ENCODE measurements at places on chromosomes 5 and 9.

GRCh38 chr9:79240774-79241173 is 331.0 kb upstream of the TLE4 start:
- no peak for DNase-seq

GRCh38 chr5:141821430-141821925 is 56.7 kb downstream of the PCDH1 start:
- DNase-seq = no peak

GRCh38 chr5:61813361-61813760 is 481.3 kb downstream of the ZSWIM6 start:
- no peak for DNase-seq

GRCh38 chr9:16058131-16058549 is 505.3 kb downstream of the CCDC171 start:
- no peak for DNase-seq

DNA sequence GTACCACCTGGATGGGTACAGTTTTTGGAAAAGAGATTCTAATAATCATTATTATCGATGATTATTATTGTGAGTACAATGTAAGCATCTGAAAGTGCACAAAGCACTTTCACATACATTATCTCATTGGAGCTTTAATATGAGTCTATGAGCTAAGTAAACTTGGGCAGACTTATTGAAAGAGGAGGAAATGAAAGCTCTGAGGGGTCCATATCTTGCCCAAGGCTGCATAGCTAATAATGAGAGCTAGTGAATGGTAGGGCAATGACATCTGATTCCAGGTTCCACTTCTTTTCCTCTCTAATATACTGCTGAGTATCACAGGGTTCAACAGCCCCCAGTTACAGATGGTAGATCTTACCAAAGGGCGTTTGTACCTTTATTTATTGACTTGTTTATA is 26.1 kb downstream of the TIMD4 start:
- no peak for DNase-seq

DNA sequence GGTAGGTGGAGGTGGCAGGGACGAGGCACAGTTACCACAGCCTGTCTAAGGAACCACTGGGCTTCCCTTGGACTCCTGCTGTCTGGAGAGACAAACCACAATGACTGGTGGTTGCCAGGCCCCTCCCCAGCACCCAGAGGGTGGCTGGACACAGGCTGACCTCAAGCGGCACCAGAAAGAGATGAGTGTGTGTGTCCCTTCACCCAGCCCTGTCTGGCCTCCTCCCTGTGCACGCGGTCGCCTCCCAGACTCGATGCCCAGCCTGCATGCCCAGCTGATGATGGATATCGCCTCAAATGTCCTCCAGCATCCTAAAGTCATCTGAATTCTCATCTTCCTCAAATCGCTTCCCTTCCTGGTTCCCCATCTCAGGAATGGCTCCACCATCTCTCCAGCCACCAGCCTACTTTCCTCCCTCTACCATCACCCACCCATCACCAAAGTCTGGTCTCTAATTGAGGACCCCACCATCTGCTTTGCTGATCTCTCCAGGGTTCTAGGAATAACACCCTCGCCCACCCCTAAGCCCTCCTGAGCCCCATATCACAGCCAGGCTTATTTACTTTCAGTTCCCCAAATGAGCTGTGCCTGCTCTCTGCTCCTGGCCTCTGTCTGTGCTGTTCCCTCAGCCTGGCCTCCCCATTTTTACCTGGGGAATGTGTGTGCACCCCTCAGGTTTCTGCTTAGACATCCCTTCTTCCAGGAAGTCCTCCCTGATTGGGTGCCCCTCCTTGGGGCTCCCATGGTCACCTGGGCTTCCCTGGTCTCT is 52.5 kb upstream of the GGTA1 start:
- no peak for DNase-seq

DNA sequence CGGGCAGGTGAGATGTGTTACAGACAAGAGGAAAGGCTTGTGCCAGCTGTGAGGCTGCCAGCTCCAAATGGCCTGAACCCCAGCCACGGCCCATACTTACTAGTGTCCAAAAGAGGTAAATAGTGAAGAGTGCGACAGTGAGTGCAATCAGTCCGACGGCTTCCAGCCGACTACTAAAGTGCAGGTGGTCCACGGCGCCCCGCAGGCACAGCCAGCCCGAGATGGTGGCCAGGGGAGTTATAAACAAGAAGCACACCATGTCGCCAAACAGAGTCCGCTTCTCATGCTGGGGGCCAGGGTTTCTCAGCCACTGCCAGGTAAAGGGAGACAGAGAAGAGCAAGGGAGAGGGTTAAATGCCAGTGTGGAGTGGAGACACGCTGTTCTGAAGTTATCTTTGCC is 101.1 kb downstream of the LMNB1 start:
- DNase-seq = no peak
